ENCODE measurements at places on chromosomes 7 and 10.

GRCh38 chr7:80324032-80324431, 187.8 kb downstream of the GNAT3 start:
- DNase-seq, result no peak

- DNase-seq, result no peak
These were observed 241.7 kb upstream of the PLXNA4 start for GRCh38 chr7:132817949-132818348.

DNA sequence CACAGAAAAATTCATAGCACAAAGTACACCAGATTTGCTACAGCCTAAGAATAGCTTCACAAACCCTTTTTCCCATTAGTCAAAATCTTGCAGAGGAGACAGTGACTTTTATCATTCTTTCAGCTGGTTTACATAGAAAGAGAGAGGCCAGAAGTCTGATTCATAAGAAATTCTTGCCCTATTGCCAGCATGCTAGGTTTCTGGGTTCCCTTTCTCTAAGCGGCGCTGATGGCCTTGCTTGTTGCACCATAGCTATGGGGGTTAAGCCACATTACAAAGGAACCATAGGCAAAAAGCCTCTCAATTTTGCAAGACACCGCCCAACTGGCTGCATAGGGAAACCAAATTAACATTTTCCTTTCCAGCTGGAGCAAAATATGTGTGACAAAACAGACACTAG, 87.4 kb downstream of the ZNF467 start:
- DNase-seq, result no peak

GRCh38 chr10:49138361-49138891, 4.6 kb upstream of the FAM170B start:
- no peak for DNase-seq

DNA sequence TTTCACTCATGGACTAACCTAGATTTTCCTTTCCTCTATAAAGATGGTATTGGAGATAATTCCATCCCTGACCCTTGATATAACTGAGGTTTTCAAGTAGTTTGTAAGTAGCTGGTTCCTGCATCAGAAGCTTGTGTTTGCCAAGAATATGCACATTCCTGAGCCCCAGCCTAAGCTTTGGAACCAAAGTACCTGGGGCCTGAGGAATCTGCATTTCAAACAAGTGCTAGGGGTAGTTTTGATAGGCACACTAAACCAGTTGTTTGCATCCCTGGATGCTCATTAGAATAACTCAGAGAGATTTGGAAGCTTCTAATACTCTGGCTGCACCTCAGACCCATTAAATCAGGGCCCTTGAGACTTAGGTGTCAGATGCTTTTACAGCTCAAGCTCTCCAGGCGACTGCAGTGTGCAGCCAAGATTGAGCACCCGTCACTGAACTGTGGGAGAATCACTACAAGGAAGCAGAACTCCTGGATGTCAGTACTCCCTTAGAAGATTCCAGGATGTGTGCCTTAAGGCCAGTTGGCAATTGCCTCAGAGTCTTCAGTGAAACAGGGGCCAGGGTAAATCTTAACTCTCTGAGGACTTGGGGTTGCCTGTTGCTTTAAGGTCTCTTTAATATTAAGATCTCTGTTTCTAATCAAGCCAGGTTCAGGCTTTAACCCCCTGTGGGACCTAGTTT, 565.0 kb downstream of the REEP3 start:
- no peak for DNase-seq

GRCh38 chr10:131706476-131706875, 194.3 kb upstream of the PPP2R2D start:
- DNase-seq, result no peak

GRCh38 chr7:117771756-117772155, 101.5 kb downstream of the CTTNBP2 start:
- no peak for DNase-seq

- no peak for DNase-seq
These were observed 98.7 kb downstream of the CELF2 start for GRCh38 chr10:11116361-11116760.

- DNase-seq, result no peak
These were observed 267.8 kb upstream of the NRP1 start for GRCh38 chr10:33602278-33602677.

DNA sequence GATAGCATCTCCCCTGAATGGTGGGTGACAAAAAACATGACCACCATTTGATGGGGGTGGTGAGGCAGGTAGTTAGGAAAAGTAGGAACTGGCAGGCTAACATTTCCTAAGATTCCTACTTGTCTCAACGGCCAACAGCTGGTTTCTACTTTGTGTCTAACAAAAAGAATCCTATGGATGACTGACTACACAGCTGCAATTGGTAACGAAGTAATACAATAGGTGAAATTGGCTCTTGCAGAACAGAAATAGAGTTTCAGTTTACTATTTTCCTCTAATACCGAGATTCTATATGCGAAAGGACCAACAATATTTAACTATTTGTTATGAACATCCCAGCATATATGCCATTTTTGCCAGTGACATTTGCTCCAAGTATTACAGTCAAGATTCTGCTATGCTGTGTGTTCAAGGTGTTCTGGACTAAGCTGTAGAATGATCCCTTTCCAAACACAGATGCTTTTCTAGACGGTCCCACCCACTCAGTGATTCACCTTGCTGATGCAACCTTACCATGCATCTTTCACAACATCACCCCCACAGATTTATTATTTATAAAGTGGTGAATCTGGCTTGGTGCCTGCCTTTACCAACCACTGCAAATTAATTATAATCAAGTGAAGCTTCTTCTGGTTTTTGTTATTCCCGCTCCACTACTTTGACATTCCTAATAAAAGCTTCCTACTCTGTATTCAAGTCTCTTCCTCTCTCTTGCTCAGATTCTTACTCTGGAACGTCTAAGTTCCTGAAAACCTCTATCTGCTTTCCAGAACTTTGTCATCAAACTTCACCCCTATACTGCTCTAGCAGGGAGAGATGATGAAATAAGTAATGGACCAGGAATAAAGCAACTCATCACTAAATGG, 16.8 kb downstream of the BBIP1 start:
- DNase-seq, result no peak

GRCh38 chr10:77393821-77394501, 243.6 kb downstream of the KCNMA1 start:
- no peak for DNase-seq

GRCh38 chr7:24914465-24914859, 65.5 kb downstream of the OSBPL3 start:
- DNase-seq, result no peak

- DNase-seq, result no peak
These were observed 19.5 kb upstream of the CYREN start for GRCh38 chr7:135189961-135190360.

GRCh38 chr7:18655506-18655905, 160.0 kb downstream of the HDAC9 start:
- DNase-seq, result no peak

GRCh38 chr7:157767506-157768197, 430.8 kb downstream of the DNAJB6 start:
- no peak for DNase-seq

GRCh38 chr10:804191-804781, 114.8 kb upstream of the DIP2C start:
- no peak for DNase-seq

GRCh38 chr7:43586251-43586900, 3.5 kb downstream of the STK17A start:
- DNase-seq, result no peak

GRCh38 chr10:99760321-99760720, 22.1 kb upstream of the ABCC2 start:
- no peak for DNase-seq
